Glomerular endothelial cell (primary cell): ENCODE measurements at places on chromosomes 1 and 21. TPM values are rescaled to one million over a fixed set of nuclear protein-coding genes. Genes with fewer than 3 reads are reported as not detected.

- DNase-seq, result no peak
Observed at GRCh38 chr1:235990330-235990795, 74.5 kb downstream of the NID1 start.

Gene LCE2A
- total RNA-seq, result not detected in 2 replicates

Gene BGLAP
- total RNA-seq, result not detected in 2 replicates

GRCh38 chr1:100443811-100444571 is 91.7 kb downstream of the CDC14A start:
- DNase-seq, result peak; percentile 52

DNA sequence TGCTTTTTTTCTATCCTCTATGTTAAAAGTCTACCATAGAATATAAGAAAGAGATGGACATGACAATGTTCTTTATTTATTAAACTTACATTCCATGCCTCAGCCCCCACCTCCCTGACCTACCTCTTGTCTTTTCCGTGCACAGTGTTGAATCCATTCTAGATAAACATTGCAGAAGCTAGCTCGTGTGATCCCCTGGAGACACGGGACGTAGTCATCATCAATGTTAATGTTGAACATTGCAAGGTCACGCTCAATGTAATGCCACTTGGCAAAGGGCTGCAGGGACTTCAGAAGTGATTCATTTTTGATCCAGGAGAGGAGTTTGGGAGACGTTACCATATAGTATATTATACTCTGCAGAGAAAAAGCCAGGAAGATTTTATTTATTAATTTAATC is 66.4 kb downstream of the NTPCR start:
- DNase-seq, result no peak

- DNase-seq, result peak; percentile 75
Observed at GRCh38 chr1:116853680-116854402, 55.9 kb upstream of the PTGFRN start.

DNA sequence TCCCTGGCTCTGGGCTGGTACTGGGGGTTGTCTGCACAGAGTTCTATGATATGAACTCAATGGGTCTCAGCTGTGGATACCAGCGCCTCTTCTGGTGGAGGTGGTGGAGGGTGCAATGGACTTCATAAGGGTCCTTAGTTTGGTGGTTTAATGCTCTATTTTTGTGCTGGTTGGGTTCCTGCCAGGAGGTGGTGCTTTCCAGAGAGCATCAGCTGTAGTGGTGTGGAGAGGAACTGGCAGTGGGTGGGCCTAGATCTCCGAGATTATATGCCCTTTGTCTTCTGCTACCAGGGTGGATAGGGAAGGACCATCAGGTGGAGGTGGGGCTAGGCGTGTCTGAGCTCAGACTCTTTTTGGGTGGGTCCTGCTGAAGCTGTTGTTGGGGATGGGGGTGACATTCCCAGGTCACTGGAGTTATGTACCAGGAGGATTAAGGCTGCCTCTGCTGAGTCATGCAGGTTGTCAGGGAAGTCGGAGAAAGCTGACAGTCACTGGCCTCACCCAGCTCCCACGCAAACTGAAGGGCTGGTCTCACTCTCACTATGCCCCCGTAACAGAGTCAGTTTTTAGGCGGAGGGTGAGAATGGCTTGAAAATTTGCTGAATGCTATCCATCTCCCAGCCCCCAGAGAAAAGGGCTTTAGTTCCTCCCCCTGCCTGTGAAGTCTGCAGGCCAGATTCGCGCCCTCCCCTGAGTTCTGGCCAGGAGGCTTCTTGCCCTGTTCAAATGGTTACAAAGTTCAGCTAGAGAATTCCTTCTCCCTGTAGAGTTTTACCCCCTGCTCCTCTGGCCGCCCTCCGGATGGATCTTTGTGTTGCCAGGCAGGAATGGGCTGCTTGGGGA is 902.9 kb downstream of the LTN1 start:
- no peak for DNase-seq

Gene GPATCH4
- 10.8 and 36.9 TPM in 2 replicates for total RNA-seq

GRCh38 chr1:28456078-28456477 is 49.8 kb upstream of the RCC1 start:
- peak; percentile 80 for DNase-seq

DNA sequence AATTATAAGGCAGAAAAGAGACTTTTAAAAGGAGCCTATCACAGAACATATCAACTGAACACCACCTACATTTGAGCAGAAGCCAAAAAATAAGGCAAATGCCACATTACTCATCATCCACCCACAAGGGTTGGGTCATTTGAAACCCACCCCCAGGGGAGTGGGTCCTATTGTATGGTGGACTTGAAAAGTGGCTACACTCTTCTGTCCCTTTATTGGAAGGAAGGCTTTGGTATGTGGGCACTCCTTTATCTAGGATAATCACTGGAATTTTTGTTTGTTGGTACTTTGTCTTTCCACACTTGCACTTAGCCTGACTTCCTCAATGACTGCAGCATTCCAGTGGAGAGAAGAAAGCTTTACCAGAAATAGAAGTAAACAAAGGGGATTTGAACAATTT is 157.2 kb upstream of the COL11A1 start:
- no peak for DNase-seq

Gene PTGFRN
- 86.9 and 92.3 TPM in 2 replicates for total RNA-seq

DNA sequence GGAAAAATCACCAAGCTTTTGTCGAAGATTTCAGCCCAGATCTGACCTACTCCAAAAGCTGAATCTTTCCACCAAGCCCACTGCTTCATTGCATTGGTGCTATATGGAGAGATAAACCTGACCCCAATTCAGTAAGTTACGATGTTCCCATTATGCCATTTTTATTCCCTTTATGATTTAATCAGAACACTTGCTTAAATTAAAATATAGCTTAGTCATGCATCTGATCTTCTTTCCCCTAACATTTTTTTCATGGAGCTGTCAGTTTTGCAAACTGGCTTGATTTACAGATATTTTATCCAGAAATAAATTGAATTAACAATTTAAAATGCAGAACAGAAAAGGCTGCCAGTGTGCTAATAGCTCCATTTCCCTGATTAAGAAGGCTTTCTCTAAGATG is 503.5 kb upstream of the C1orf87 start:
- no peak for DNase-seq

Gene ZNF648
- total RNA-seq, result not detected in 2 replicates
